ENCODE measurements at places on chromosomes 2 and 18.

- DNase-seq, result no peak
These were observed 139.8 kb upstream of the UBE2E3 start for GRCh38 chr2:180840641-180841040.

DNA sequence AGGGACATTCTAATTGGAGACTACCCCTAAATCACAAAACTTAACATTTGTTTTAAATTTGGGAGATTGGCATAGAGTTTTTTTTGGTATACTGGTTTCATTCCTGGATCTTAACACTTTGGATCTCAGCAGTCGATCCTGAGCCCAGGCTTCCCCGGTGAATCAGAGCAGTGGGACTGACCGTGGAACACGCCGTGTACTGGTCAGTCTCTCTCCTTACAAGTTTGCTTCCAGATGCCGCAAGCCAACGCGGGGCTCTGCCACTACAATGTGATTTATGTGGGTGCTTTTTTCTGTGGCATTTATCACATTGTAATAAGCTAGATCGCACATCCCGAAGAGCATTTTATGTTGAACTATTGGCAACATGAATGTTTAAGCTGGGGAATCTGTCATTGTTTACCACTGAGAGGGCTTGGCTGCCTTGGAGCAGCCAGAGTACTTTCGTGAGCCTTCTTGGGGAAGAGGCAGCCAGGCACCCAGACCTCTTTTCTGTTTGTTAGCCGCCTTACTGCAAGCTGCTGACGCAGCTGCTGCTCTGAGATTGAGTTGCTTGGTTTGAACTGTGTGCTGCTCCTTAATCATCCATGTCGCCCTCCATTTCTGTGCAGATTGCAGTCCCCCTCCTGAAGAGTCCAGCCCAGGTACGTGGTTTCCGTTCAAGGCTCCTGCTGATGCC lies 49.3 kb downstream of the COA5 start:
- DNase-seq, result no peak

DNA sequence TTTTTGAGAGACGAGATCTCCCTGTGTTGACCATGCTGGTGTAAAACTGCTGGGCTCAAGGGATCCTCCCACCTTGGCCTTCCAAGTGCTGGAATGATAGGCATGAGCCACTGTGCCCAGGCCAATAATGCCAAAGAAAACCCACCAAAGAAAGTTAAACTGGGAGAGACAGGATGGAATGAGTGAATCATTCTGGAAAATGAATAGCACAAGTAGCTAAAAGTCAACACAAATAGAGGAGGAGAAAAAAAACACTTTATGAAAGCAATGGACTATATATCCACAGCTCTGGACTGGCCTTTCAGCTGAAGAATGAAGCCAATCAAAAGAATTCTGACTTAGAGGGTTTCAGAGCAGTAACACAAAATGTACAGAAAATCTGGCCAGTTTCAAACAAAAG lies 23.9 kb downstream of the IAH1 start:
- no peak for DNase-seq

DNA sequence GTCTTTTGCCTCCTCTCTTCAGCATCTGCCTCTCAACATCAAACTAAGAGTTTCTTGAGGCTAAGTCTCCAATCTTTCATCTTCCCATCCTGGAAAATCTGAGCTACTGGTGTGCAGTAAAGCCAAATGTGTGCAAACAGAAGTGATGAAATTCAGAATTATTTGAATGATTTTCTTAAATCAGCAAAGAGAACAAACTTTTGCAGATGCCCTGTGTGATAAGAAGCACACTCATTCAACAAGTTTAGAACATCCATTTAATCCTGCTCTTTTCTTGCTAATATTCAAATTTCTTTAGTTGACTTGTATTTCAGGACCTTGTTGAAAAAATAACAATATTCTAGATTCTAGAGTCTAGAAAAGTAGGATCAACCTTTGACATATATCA lies 1374.9 kb upstream of the CELF4 start:
- DNase-seq, result no peak

DNA sequence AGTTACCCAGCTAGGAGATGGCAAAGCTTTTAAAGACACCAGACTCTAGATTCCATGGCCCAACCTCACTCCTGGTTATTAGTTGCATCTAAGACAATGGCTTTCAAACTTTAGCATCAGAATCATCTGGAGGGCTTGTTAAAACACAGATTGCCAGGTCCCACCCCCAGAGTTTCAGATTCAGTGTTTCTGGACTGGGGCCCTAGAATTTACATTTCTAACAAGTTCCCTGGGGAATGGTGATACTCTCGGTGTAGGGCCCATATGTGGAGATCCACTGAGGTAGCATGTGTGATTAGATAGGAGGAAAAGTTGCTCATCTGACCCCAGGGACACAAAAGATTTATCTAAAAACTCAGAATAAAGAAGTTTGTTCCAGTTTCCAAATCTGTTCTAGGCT lies 14.5 kb upstream of the TTR start:
- no peak for DNase-seq

GRCh38 chr2:16100006-16100405 lies 159.7 kb downstream of the MYCN start:
- DNase-seq, result no peak

DNA sequence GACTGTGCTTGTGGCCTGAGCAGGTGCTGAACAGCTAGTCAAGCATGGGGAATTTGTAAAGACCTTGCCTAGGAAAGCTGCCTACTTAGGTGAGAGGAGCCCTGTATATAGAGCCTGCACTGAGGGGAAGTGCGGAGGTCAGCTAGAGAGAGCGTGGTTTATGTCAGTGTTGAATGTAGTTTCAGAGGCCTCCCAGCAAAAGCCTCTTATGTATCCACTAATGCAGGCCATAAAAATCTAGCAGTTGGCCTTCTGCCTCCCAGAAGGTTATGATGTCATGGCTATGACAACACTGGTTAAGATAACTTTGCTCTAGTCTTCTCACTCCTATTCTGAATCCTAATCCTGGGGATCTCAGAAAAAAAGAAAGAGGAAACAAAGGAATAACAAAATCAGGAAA lies 88.9 kb downstream of the ASXL3 start:
- DNase-seq, result no peak

- no peak for DNase-seq
These were observed 69.6 kb upstream of the RND3 start for GRCh38 chr2:150557020-150557600.

DNA sequence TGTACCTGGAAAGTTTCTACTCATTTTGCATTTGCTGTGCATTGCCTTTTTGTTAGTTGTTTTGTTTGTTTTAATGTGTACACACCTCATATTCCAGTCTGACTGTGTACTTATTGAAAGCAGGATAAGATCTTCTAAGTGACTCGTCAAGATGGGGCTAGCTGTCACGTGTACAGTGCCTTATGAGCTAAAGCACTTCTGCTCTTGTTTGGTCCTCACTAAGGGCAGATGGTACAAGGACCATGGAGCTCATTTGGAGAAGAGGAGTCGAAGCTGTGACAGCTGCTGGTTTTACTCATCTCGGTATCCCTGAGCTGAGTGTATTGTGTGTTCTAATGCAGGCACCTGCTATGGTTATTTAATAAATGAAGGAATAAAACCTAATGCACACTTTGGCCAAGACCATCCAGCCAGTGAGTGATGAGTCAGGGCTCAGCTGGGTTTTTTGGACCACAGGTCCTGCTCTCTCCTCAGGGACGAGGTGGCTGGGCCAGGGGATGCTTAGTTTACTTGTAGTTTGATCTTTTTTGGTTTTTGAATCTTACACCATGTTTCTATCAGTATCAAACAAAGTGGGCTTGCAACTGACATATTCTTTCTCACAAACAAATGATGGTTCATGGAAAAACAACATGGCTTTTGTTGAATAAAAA lies 152.5 kb upstream of the APCDD1 start:
- no peak for DNase-seq

- no peak for DNase-seq
These were observed 96.8 kb downstream of the POLE4 start for GRCh38 chr2:75055142-75055819.

GRCh38 chr2:45612731-45613130 lies 1.7 kb upstream of the SRBD1 start:
- DNase-seq, result no peak

GRCh38 chr18:50819027-50819727 lies 639 bp downstream of the MRO start:
- DNase-seq, result no peak

- DNase-seq, result no peak
These were observed 209.5 kb upstream of the HAAO start for GRCh38 chr2:43001787-43002468.

DNA sequence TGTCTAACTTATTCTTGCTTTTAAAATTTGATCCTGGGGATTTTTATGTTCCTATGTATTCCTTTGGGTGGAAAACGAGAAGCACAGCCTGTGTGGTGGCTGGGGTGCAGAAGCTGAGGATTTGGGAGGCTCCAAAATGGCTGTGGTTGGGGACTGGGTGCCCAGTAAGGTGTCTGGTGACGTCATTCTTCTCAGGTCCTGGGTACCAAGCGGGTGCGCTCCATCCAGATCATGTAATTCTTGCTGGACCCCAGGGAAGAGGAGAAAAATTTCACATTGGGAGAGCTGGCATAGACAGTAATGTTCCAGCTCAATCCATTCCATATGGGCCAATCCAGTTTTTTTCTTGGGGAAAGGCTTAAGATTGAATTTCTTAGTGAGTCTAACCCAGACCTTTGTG lies 61.1 kb upstream of the THOC1 start:
- DNase-seq, result no peak

DNA sequence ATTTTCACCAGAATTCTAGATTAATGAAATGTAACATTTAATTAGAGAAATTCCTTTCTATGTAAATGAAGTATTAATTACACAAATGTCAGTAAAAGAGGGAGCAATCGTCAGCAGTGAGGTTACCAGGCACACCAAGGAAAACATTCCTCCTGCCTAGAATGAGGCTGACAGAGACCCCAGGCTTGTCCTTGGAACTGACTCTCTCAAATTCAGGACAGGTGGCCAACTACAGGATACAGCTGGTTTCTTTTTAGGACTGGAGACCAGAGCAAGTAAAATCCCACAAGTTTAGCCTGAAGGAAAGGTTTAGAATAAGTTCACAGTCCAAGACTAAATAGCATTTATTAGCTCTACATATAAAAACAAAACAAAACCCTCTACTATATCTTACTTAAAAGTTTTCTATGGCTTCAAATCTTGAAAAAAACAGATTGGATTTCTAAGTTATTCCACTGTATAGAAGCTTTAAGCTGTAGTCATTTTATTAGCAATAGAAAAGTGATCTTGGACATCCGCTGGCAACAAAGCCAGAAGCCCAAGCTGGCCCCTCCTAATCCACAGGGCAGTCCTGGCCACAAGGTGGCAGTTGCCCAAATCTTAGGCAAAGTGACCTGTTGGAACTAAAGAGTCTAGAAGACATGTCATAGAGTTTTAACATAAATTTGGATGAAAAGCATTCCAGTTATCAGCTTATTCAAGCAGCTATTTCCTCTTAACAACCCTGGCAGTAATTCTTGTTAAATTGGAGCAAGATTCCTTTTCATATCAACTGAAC lies 81.0 kb downstream of the SP3 start:
- no peak for DNase-seq

DNA sequence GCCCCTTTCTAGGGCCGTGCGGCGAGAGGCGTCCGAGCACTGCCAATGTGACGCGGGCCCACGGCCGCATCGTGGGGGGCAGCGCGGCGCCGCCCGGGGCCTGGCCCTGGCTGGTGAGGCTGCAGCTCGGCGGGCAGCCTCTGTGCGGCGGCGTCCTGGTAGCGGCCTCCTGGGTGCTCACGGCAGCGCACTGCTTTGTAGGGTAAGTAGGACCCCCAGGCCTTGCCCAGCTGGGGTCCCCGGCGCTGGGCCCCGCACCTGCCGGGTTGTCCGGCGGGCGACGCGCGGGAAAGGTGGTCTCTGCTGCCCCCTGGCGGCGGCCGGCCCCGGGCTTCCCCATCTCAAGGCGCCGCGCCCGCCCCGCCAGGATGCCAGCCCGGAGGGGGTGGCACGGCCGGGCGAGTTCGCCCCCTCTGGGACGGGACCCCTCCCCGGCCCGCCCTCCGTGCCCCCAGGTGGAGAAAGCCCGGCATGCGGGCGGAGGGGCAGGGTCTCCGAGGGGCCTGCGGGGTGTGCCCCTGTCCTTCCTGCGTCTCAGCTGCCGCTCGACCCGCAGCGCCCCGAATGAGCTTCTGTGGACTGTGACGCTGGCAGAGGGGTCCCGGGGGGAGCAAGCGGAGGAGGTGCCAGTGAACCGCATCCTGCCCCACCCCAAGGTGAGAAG lies 1.9 kb downstream of the PRSS56 start:
- DNase-seq, result peak; percentile 15

GRCh38 chr2:99485824-99486223 lies 4.0 kb downstream of the REV1 start:
- no peak for DNase-seq

DNA sequence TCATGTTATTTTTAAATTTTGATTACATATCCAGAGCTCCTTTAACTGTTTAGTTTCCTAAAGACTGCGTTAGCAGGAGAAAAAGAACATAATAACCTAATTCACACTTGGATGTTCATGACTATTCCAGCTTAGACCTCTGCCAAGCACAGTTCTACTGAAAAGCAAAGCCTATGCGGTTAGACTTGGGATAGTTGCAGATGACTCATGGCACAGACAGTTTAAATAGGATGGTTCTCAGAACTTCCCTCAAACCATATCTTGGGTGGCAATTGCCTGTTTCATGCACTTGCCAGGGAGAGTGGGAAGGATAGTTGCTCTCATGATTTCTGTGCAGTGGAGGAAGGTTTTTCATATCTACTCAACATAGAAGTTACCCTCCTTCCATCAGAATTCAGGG lies 149.7 kb upstream of the KLHL29 start:
- no peak for DNase-seq

- DNase-seq, result no peak
These were observed 35.0 kb downstream of the SNED1 start for GRCh38 chr2:241033336-241033987.

- DNase-seq, result no peak
These were observed 38.5 kb downstream of the SPRED2 start for GRCh38 chr2:65393743-65394422.

GRCh38 chr2:189444322-189444721 lies 3.0 kb downstream of the WDR75 start:
- no peak for DNase-seq

DNA sequence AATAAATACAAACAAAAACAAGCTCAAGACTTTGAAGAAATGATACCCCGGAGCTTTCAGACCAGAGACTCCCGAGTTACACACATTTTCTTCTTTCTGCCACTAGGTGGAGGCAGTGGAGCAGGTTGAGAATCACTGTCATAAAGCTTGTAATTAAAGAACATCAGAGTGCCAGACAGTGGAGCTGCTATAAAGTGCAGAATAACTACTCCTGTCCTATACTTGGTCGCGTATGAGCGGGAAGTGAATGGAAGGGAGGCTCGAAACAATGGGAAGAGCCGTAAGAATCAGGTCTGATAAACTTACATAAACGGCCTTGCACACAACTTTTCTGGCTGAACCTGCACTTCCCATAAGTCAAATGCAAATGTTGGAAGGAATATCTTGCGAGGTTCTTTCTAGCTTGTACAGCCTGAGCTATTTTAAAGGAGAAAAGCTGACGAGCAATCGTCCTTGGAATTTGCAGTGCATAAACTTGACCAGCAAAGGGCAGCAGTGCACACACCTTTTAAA lies 189.0 kb downstream of the RPIA start:
- no peak for DNase-seq
